Fibroblast of upper back skin (primary cell): ENCODE measurements at places on chromosomes 4 and X.

DNA sequence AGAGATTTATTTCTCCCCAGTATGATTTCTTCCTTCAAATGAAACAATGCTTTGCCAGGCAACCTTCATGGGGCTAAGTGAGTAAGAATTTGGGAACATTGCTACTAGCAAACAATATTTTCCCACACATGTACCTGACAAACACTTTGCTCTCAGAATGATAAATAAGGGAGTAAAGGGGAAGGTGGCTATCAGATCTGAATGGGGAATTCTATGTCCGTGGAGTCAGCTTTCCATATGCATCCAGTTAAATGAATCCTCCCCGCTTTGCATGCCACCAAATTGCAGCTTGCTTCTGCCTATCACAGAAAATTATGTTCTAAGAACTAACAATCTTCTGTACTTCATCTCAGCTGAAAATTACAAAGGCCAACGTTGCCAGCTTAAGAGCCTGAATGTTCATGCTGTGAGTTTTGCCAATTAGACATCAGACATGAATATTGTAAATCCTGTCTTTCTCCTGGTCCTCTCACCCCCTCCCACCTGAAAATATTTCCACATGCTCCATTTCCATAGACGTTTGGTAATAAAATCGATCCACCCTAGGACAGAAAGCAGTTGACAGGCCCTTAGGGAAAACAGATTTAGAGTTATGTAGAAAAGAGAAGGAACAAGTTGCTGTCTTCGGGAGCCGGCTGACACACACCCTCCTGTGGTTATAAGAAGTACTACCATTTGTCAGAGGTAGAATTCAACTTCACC is 6.3 kb downstream of the MEPE start:
- peak; percentile 49 for DNase-seq

GRCh38 chr4:150242820-150243458 is 164.7 kb downstream of the DCLK2 start:
- peak; percentile 61 for DNase-seq

DNA sequence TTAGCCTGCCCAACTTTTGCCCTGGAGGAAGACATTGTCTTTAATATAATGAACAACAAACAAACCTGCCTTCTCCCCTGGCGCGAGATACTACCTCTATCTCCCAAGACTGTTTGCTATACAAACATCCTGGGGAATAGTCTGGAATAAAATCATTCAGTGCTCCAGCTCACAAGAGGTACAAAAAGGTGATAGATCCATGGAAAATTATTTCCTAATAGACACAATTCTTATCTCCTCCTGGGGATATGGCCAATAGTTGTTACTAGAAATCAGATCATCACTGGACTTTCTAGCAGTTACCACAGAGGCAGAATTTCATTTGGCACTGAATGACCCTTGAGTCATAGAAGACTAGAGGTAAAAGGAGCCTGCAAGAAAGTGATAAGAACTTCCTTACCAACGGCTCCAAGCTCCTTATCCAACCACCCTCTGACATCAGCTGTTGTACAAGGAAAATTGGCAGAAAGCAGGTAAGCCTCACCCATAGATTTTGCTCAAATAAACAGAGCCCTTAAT is 38.1 kb downstream of the MID1 start:
- DNase-seq, result peak; percentile 31

- peak; percentile 98 for DNase-seq
These were observed 66.8 kb upstream of the SH3RF1 start for GRCh38 chr4:169337510-169337909.

DNA sequence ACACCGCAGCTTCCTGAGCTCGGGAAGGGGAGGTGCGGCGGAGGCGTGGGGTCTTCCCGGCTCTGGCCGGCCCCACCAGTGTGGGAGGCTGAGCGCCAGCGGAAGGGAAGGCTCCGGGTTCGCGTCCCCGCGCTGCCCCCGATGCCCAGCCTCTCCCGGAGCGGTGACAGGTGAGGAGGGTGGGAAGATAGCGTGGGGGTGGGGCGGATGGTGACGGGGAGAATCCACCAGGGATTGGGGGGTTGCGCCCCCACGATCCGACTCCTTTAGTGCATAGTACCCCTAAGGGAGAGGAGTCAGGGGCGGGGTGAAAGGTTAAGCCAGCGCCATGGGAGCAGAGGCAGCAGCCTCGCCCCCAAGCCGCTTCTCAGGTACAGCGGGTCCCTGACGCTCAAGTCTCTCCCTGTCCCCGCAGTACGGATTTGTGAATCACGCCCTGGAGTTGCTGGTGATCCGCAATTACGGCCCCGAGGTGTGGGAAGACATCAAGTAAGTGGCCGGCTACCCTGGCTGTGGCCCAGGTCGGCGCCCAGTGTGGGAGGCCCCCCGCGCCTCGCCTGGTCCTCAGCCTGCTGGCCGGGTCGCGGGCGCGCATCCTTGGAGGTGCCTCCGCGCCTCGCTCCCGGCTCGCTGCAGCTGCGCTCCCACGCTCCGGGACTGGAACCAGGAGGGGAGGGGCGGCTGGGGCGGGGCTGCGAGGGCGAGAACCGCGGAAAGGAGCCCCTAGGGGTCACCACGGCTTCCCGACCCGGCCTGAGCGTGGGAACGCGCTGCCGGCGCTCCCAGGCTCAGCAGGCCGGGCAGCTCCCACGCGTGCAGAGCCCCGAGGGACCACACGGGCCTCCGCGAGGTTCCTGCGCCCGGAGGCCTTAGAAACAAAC is 791 bp downstream of the GUCY1B1 start:
- DNase-seq, result no peak
